ENCODE measurements at places on chromosomes 5 and 9.

- no peak for DNase-seq
Measured at GRCh38 chr9:120630333-120630732, 50.4 kb upstream of the CDK5RAP2 start.

- DNase-seq = no peak
Measured at GRCh38 chr5:176748073-176748966, 62.0 kb upstream of the UNC5A start.

- DNase-seq = no peak
Measured at GRCh38 chr9:116208417-116209232, 55.0 kb downstream of the PAPPA start.

DNA sequence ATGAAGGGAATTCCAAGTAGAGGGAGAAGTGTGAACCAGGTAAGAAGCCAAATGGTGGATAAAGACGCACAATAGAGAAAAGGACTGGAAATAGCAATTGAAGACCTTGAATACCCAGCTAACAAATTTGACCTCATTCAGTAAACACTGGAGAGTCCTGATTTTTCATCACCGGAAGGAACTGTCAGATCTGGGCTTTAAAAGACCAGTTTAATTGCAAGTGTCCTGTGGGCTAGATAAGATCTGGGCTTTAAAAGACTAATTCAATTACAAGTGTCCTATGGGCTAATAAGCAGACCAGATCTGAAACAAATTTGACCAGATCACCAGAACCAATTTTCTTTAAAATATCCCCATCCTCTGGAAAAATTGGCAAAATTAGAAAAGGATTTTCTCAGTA is 380.0 kb downstream of the ACTL7B start:
- DNase-seq = no peak

DNA sequence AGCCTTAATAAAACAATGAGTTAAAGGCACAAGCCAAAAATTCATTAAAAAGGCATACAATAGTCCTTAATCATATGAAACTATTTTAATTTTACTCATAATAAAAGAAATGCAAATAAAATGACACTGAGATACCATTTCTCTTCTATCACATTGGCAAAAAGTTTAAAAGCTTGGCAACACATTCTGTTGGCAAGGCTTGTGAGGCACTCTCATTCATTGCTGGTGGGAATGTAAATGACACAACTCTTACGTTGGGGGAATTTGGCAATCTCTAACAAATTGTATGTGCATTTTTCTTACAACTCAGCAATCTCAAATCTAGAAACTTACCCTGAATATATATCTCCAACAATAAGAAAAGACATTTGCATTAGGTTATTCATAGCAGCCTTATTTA is 111.6 kb downstream of the PRELID2 start:
- DNase-seq = no peak

GRCh38 chr5:109388407-109388806 is 21.4 kb downstream of the PJA2 start:
- no peak for DNase-seq

GRCh38 chr9:73176450-73176875 is 24.8 kb downstream of the ANXA1 start:
- no peak for DNase-seq

DNA sequence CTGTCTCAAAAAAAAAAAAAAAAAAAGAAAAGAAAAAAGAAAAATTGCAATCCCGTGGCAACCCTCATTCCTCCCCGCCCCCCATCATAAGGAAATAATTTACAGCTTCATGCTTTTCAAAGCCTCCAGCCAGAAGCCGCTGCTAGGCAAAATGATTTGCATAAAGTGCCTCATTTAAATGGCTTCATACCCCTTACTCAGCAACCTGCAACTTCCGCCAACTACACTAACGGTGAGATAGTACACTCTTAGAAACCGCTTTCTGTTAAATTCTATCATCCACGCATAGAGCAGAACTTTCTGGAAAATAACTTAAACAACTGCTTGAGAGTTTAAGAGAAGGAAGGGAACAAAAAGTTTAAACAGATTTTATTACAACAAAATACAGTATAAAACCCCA is 17.8 kb downstream of the SERINC5 start:
- no peak for DNase-seq

DNA sequence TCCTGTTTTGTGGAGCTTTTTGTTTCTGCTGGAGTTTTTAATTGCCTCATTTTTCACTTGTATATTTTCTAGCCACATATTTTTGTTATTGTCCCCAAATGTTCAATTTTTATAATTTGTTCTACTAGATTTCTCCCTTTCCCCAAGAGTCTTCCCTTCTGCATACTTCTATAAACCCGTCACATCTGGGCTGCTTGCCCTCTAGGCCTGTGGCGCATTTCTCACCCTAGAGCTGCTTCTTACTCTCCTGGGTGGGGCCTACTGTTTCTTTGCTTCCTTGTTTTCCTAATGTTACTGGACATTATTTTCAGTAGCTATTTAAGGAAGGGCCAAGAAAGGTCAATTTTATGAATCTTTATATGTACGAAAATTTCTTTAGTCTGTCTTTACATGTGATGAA is 51.5 kb downstream of the NXNL2 start:
- no peak for DNase-seq

DNA sequence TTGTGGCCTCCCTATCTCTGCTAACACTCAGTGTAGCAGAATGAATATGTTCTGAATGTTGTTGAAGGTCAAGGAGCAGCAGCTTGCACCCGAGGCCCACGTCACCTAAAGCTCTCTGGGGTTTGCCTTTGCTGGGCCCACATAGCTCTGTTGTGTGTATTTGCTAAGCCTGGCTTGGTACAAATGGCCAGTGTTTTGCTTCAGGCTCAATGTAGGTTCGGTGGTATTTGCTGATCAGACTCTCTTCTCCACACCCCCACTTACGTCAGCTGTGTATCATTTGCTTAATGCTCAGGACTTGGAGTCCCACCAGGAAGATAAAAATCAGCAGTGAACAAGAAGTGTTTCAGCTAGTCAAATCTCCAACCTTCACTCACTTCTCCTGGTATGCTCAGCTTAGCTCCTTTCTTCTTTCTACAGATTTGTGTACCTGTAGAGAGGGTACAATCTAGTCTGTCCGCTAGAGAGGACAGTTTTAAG is 4.8 kb upstream of the RFESD start:
- DNase-seq = no peak

GRCh38 chr9:71929791-71930440 is 18.5 kb downstream of the C9orf85 start:
- DNase-seq = no peak

GRCh38 chr9:21778304-21778703 is 24.1 kb upstream of the MTAP start:
- DNase-seq = no peak

DNA sequence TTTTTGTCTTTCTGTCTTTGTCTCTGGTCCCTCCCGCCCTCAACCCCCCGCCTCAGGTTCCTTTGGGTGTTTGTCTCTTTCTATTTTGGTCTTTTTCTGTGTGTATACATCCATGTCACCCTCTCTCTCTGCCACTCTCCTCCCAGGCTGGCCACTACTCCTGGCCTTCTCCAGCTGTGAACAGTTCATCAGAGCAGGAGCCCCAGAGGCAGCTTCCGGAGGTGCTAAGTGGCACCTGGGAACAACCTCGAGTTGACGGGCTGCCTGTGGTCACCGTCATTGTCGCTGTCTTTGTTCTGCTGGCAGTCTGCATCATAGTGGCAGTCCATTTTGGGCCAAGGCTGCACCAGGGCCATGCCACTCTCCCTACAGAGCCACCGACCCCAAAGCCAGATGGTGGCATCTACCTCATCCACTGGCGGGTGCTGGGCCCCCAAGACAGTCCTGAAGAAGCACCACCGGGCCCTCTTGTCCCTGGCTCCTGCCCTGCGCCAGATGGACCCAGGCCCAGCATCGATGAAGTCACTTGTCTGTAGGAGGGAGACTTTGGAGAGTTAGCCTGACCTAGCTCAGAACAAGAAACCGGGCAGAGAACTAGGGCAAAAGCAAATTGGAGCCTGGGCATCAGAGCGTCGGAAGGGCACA is 1.7 kb downstream of the SMIM33 start:
- no peak for DNase-seq

- DNase-seq = no peak
Measured at GRCh38 chr5:112492291-112492690, 73.2 kb upstream of the EPB41L4A start.

DNA sequence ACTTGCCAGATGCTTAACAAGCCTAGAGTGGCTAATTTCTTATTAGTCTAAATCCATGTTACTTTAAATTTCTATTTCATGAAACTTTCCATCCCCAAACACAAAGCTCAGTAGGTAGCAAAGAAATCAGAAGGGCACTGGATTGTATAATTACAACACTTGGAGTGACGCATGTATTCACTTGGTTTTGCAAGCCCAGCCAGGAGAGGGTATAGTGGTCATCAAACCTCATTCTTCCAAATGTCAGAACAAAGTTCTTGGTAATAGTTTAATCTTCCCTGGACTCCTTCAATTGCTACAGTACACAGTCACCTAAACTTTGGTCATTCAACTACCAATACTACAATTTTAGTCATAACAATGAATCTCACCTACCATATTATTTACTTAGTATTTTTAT is 112.1 kb downstream of the SEMA6A start:
- DNase-seq = no peak

- peak; percentile 73 for DNase-seq
Measured at GRCh38 chr5:180802325-180803180, at the start of gene MGAT1. Gene MGAT1 (minus strand): TSS chr5:180802806. CDS start chr5:180792971, 9,835 bp downstream.

DNA sequence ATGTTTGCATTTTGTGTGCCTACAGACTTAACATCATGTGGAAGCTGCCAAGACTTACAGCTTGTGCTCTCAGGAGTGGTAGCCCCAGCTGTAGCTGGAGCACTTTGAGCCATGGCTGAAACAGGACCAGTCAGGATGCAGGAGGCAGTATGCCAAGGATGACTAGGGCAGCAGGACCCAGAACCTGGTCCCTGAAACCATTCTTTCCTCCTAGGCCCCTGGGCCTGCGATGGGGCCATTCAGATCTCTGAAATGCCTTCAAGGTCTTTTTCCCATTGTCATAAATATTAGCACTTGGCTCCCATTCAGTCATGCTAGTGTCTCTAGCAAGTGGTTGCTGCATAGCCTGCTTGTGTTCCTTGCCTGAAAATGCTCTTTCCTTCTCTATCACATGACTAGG is 29.6 kb upstream of the VLDLR start:
- no peak for DNase-seq

- DNase-seq = no peak
Measured at GRCh38 chr5:76718381-76718832, 2.5 kb downstream of the F2R start.

DNA sequence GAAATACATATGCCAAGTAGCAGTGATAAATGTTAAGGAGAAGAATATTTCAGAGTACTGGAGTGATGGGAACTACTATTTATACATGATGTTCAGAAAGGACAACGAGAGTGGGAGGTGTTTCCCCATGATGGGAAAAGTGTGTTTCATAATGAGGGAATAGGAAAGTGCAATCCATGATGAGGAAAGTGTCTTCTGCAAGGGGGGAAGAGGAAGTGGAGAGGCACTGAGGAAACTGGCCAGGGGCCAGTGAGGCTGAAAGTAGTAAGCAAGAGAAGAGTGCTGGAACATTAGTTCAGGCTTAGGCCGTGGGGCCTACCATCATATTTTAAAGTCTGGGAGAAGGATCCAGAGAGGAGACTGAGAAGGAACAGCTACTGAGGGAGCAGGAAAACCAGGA is 327.2 kb downstream of the SLF1 start:
- no peak for DNase-seq

Measured in CD8-positive, alpha-beta T cell (primary cell).